NCI-H524 (cell line): ENCODE measurements at places on chromosomes 5 and 9.
A peak's percentile ranks its signal among the peaks of the same experiment; 100 is the strongest.

- DNase-seq = no peak
These were observed 55.2 kb downstream of the NTNG2 start for GRCh38 chr9:132216861-132217619.

DNA sequence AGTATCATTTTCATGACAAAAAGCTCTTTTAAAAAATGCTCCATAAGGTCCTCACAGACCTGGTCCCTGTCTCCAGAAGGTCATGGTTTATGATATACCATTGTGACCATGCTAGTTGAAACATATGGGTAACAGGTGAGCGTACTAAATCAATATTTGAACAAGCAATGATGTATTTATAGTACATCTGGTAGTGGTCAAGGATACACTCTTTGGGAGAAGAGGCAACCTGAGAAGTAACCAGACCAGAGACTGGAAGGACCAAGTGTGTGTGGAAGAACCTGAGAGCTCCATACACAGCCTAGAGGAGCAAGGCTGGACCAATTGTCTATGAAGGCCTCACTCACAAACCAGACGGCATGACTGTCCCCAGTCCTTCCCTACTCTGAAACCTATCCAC is 55.1 kb downstream of the LHFPL2 start:
- no peak for DNase-seq

DNA sequence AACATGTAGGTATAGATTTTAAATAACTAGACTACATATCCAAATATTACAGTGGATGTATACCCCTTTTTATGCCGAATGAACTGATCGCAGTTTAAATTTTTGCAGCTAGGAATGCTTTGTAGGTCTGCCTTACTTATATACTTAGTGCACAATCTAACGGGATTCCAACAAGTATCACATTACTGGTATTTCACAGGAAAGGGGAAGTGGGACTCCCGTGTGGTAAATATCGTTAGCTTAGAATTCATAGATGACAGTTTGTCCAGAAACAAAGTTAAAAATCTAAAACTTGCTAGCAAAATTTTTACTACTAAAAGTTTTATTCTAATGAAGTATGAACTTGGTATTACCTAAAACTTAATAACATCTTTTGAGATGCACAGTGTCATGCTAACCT is 193.5 kb upstream of the TLX3 start:
- no peak for DNase-seq

DNA sequence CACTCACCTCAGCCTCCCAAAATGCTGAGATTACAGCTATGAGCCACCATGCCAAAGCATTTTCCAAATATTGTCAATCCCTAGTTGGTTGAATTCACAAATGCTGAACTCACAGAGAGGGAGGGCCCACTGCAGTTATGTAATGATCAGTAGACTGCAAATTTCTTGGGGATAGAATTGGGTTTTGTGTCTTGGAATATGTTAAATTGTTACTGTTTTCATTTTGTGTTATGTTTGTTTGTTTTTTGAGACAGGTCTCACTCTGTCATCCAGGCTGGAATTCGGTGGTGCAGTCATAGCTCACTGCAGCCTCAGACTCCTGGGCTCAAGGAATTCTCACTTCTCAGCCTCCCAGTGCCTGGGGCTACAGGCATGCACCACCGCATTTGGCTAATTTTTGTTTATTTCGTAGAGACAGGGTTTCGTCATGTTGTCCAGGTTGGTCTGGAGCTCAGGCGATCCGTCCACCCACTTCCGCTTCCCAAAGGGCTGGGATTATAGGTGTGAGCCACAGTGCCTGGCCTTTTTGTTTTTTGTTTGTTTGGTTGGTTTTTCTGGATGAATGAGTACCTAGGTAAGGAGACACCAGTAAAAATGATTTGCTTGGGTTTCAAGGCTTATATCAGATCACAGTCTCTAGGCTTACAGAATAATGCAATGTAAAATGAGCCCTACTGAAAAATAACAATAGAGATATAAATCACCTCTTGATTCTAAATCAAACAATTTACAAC is 31.5 kb upstream of the LMNB1 start:
- no peak for DNase-seq

DNA sequence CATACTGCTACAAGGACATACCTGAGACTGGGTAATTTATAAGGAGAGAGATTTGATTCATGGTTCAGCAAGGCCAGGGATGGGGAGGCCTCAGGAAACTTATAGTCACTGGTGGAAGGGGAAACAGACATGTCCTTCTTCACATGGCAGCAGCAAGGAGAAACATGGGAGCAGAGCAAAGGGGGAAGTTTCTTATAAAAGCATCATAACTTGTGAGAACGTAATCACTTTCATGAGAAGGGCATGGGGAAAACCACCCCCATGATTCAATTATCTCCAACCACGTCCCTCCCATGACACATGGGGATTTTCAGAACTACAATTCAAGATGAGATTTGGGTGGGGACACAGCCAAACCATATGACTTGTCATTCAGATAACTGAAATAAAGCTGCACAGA is 100.9 kb downstream of the ST8SIA4 start:
- no peak for DNase-seq

DNA sequence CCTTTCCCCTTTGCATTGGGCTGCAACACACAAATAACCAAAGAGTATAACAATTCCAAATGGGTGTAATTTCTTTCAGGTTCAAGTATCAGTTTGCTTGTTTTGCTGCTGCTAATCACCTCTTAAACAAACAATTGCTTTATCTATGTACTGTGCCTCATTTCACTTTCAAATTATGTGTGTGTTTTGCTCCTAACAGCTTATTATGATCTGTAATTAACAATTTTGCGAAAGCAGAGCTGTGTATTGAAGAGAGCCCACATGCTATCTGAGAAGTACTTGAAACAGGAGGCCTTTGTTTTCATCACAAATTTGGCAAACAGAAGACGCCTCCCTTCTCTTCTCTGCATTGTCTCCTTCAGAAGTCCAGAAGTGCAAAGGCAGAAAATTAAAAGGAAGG is 312.0 kb downstream of the TLE1 start:
- DNase-seq = no peak

- DNase-seq = no peak
These were observed 443.0 kb downstream of the PLK2 start for GRCh38 chr5:58016877-58017276.

- DNase-seq = no peak
These were observed 1.1 kb downstream of the BAG1 start for GRCh38 chr9:33263131-33264002.

DNA sequence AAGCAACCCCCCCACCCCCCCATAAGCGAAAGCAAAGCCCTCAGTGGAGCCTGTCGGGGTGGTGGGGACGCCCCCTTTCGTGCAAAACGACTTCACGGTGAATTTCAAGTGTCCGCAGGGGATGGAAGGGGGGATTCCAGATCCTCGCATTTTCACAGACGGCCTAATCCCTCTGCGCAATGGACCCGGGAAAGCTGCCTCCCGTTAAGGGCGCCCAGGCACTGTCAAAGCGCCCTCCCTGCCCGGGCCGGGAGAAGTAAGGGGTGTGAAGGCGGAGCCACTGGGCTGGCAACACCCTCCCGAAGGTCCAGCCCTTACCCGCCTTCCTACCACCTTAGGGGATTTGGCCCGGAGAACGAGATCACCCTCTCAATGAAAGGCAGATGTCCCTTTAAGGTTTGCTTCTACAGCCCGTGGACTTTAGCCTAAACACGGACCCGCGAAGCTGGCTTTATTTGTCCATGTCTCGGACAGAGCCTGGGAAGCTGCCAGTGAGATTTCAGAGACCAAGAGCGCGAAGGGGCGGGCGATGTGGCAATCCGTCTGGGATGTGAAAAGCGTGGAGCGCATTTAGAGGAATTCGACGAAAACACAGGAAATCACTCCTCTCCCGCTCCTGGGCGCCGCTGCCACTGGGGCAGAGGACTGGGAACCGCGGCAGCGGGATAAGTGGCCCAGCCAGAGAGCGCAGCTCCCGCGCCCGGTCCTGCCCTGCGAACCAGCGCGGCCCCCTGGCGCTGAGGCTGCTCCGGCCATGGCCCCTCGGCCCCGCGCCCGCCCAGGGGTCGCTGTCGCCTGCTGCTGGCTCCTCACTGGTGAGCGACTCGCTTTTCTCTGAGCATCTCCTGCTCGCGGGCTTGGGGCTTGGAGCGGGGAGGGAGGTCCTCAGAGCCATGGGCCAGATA is at the start of the genes ITGA1 and PELO:
Gene ITGA1 (plus strand): TSS at position 317 of the 905 bp plus-strand sequence. CDS start 438 bp downstream, at position 755.
Gene PELO (plus strand): TSS at position 317 of the 905 bp plus-strand sequence. CDS start 12,479 bp downstream, outside the sequence.
- peak; percentile 54 for DNase-seq

DNA sequence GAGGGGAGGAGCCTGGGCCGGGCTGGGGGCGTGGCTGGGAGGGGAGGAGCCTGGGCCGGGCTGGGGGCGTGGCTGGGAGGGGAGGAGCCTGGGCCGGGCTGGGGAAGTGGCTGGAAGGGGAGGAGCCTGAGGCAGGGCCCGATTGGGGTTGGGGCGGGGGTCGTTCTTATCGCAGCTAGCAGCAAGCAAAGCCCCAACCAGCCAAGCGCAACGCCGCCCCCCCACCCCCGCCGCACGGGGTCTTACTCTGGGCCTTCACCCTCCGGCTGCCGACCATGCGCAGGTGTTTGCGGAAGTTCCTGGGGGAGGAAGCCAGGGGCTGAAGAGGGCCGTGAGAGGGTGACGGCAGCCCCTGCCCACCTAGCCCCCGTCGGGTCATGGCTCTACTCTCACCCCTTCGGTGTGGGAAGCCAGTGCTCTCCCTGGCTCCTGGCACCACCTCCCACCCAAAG is 5.0 kb downstream of the NSMF start:
- no peak for DNase-seq

DNA sequence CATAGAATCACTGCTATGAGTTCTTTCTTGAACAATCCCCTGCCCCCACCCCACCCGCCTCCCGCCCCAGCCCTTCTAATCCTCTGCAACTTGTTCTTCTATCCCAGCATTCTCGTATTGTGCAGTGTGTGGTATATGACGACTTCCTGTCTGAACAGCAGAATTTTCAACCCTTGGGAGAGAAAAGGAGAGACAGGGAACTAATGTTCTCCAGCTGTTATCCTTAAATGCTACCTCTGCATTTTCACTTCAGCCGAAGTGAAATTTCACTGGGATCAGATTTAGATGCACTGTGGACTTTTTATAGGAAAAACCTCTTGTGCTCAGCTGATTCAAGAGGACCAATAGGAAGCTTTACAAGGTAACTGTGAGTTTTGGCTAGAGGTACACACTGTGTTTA is 2.2 kb downstream of the FBXL7 start:
- DNase-seq = peak; percentile 41
